Stromal cell of bone marrow (primary cell): ENCODE measurements at places on chromosomes 1 and 21.

DNA sequence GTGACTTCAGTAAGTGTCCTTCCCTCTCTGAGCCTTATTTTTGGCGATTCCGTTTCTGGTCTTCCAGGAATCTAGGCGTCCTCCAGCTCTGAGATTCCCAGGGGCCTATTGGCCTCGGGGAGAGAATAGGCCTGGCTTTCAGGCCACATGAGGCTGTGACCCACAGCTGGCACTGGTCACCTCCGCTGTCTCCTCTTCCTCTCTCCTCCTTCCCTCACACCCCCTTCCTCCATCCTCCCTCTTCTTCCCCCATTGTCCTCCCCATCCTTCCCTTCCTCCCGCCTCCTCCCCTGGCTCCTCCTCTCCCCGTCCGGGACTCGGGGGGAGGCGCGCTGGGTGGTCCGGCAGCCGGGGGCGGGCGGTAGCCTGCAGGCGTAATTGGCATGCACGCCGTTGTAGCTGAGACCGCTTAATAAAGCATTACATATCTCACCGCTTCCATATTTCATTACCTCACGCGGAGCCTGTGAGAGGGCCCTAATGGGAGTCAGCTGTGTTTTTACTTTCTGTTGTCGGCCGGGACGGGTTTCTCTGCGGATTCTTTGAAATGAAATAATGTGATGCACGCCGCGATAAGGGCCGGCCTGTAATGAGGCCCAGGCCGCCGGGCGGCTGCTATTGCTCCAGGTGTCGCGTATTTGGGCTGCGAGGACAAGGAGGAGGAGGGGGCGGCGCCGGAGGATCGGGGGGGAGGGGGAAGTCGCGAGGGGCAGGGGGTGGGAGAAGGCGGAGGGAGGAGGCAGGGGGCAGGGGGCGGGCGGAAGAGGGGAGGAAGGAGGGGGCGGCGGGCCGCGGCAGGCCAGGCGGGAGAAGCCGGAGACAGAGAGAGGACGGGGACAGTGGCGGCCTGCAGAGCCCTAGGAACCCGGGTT is 95.3 kb downstream of the FOXD2 start:
- DNase-seq: peak; percentile 40

DNA sequence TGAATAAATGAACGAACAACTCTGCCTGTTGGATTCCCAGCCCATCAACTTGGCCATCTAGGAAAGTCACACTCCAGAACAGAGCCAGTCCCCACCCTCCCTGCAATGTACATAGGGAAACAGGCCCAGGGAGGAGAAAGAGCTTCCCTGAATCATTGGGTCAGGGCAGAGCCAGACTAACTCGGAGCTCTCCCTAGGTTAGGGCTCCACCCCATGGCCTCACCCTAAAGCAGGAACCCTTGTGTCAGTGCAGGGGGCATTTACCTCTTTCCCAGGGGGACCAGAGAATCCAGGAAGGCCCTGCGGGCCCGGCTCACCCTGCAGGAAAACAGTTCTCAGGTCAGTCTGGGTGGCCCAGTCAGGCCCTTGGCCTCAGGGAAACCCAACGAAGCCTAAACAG is 11.6 kb downstream of the COL9A2 start:
- no peak for DNase-seq

DNA sequence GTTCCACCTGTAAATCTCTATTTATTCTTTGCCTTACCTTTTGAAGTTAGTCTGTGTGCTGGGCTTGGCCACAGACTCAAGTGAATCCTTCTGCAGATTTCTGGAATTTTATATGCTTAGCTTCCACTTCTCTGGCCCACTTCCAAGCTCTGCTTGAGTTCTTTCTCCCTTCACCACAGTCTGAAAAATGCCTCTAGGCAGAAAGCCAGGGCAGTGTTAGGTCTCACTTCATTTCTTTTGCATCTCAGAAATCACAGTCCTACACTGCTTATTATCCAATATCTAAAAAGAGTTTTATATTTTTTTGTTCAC is 48.9 kb downstream of the INKA2 start:
- DNase-seq: peak; percentile 87

- DNase-seq: no peak
Measured at GRCh38 chr1:183493540-183494245, 21.4 kb downstream of the SMG7 start.

DNA sequence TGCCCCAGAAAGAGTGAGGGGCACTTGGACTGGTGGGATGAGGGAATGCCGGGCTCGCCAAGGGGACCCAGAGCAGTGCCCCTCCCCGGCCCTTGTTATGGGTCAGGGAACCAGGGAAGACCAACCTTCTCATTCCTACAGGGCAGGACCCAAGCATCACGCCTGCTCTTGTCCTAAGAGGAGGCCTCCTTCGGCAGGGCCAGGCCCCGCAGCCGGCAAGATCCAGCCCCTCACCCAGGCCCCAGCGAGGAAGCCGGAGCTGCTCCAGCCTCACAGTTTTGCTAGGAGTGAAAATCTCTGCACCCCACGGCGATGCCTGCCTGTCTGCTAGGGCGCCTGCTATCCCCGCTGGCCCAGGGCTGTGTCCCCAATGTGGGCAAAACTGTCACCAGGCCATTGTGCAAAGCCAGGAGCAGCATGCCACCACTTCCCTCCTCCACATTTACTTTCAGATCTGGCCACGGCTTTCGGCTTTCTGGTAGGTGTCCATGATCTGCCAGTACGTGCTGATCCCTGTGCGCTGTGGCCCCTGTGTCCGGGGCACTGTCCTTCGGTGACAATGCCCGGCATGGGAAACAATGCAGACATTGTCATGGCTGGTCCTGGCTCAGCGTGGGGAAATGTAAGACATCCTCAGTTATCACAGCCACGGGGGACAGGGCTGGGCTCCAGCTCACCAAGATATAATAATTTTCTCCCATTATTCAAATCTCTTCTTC is 9.6 kb downstream of the ACTRT2 start:
- no peak for DNase-seq

- peak; percentile 7 for DNase-seq
Measured at GRCh38 chr1:110523011-110523410, 4.0 kb upstream of the KCNA10 start.

DNA sequence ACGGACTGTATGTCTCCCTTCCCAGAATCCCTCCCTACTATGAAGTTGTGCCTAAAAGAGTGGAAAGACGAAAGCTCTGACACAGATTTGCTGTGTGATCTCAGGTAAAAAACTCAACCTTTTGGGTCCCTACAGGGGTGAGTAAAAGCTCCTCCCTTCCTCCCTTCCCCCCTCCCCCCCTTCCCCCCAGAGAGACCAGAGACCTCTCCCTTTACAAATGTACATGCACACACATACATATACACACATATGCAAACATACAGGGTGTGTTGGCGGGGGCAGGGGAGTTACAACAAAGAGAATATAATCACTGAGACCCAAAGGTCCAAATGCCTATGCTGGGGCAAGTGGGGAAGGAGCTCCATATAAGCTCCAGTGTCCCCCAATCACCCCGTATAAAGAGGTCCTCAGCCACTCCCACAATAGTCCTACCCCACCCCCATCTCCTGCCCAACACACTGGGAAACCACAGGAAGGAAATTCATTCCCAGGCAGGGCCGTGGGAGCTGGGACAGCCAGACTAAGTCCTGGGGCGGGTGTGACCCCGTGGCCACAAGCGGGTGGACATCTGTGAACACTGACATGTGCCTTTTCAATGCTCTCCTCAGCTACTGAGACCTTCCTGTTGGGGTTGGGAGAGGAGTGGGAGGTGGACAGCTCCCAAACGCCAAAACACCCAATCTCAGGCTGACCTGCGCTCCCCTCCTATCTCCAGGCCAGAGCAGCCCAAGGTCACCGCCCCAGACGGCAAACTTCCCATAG is 2.0 kb downstream of the MEF2D start:
- DNase-seq: no peak

DNA sequence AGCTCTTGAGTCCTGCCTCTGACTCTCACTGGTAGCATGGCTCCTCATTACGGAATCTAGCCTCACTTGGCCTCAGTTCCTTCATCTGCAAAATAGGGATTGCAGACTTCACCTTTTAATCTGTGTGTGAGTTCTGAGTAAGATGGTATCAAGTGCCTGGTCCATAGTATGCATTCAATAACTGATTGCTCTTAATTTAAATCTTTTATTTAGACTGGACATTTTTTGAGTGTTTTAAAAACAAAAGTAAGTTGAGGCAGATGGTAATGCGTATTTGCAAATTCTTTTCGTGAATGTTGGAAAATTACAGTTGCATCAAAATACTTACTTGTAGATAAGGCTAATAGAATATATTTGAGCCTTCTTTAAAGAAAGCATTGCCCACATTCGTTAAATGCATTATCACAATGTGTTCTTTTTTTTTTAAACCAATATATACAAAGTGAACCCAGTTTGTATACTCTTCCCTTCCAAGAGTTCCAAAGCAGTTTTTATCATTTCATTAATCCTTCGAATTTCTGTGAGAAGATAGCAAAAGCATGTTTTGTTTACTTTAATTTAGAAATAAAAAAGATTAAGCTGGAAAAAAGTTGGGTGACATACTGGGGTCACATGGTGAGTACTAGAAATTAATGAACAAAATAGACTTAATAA is 8.1 kb downstream of the DNM3 start:
- DNase-seq: no peak

DNA sequence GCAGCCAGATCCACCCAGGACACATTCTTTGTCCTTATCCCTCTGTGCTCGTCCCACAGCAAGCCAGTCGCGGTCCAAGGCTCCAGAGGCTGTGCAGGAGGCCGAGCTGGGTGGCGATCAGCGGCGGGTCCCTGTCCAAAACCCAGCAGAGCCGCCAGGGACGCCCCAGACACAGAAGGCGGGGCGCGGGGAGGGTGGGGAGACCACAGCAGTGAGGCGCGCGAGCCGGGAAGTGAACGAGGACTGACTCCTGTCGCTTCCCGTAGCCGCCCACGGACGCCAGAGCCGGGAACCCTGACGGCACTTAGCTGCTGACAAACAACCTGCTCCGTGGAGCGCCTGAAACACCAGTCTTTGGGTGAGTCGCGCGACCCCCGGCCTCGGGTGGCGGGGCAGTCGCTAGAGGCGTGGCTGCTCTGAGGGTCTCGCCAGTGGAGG is at the start of gene LGALS8:
TSS of gene LGALS8 (plus strand) at position 279 of the 438 bp plus-strand sequence. CDS start 2,089 bp downstream, outside the sequence.
- peak; percentile 59 for DNase-seq

GRCh38 chr1:31483012-31483946 is 70.3 kb downstream of the SERINC2 start:
- DNase-seq: peak; percentile 88

GRCh38 chr1:93666613-93667384 is 14.8 kb downstream of the BCAR3 start:
- no peak for DNase-seq
